ENCODE measurements at places on chromosomes 5 and 9.

DNA sequence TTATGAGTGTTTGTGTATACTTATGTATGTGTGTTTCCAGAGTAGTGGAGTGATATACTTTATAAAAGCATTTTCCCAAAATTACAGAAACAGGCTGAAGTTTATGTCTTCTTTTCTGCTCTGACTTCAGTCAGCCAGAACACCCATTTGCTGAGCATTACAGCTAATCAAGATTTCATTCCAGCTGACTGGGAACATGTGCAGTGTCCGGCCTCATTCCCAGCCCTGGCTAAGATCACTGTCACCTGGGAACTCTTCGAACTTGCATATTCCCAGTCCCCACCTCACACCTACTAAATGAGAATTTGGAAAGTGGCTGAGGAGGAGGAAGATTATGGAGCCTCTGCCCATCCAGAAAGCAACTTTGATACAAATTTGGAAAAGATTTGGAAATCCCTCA lies 90.8 kb upstream of the PRRC1 start:
- DNase-seq, result no peak

- no peak for DNase-seq
Observed at GRCh38 chr5:163350083-163350482, 87.3 kb upstream of the CCNG1 start.

- no peak for DNase-seq
Observed at GRCh38 chr9:119114681-119115080, 254.6 kb downstream of the BRINP1 start.

DNA sequence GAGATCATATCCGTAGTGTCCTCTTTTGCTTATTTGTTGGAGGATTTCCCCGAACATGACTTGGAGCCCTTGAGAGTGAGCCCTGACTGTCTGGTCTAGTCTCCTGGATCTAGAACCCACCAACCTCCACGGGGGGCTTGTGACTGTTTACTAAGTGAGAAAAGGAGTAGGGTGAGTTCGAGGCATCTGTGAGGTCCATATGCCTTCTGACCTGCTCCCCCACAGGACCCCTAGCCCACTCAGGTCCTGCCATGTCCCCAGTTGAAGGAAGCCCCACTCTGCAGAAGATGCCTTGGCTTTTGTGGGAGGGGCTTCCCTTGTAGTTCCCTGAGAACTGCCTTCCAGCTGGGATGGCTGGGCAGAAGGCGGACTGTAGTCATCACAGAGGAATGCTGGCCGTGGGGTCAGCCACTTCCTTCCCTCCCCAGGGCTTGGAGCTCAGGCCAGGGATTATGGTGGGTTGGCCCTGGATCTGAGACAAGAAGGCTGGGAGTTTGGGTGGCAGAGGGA lies 7.0 kb upstream of the IRF1 start:
- DNase-seq, result peak; percentile 93

- DNase-seq, result no peak
Observed at GRCh38 chr9:133171161-133171961, 7.6 kb upstream of the GBGT1 start.

DNA sequence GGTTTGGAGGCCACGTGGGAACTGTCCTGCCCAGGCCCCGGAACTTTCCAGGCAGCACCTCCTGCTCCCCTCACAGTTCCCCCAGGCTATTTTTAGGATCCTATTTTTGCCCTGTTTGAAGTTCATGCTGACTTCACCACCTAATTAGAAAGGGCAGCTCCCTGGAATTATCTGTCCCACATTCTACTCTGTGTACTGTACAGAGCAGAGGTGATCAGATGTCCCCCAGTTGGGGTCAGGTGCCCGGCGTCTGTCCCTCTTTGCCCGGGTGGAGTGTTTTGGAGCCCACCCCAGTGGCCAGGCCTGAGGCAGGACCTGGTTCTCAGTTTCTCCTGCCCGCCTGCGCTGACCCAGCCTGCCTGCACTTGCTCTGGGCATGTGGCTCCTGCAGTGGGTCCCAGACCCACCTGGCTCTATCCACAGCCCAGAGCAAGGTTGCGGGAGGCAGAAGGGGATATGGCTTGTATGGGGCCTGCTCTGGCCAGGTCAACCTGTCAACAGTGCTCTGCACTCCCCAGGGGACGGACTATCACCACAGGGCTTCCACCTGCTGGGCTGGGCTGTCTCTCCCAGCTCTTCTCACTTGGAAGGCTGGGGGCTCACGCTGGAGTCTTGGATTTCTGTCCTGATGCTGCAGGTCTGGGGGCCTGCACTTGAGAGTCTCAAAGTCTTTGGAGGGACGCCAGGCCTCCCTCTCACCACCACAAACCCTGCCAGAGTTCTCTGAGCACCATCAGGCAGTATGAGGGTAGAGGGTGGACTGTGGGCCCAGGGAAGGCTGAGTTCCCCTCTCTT lies 268.3 kb downstream of the GADD45G start:
- no peak for DNase-seq

DNA sequence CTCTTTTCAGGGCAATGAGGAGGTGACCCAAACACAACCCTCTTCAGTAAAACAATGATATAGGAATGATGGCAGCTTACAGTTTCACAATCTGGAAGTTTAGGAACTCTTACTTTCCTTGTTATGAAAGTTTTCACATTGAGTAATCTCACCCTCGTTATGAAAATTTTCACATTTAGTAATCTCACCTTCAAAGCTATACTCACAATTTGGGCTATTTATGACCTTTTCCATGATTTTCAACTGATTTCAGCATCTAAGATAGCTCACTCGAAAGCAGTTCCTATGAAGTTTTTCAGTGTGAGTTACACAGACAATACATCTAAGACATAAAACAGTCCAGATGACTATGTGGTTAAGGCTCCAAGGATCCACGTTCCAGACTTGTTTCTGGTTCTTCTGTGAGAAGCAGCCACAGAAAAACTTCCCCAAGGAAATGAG lies 57.1 kb downstream of the FOXD1 start:
- DNase-seq, result no peak
